ENCODE measurements at places on chromosomes 5 and 9. TPM values are rescaled to one million over a fixed set of nuclear protein-coding genes. Genes with fewer than 3 reads are reported as not detected.

MEIKIN gene
- total RNA-seq = not detected

SVEP1 gene
- 8.7 TPM for total RNA-seq

ENTREP1 gene
- 31.3 TPM for total RNA-seq

TCF7 gene
- total RNA-seq = 1.7 TPM

CDHR2 gene
- not detected for total RNA-seq

ERCC8 gene
- total RNA-seq = 6.4 TPM

ARHGEF39 gene
- total RNA-seq = 0.20 TPM

GPR150 gene
- total RNA-seq = not detected

CCDC192 gene
- 0.33 TPM for total RNA-seq

NR5A1 gene
- not detected for total RNA-seq

CCT5 gene
- 118 TPM for total RNA-seq

IL11RA gene
- 46.7 TPM for total RNA-seq

CCDC171 gene
- 1.9 TPM for total RNA-seq

IFNB1 gene
- total RNA-seq = not detected

CARTPT gene
- total RNA-seq = not detected

FYB1 gene
- 1.7 TPM for total RNA-seq

MYMK gene
- total RNA-seq = not detected

AGXT2 gene
- total RNA-seq = not detected

DCTN3 gene
- total RNA-seq = 128 TPM

CD72 gene
- 6.8 TPM for total RNA-seq

KCNIP1 gene
- not detected for total RNA-seq

HAVCR1 gene
- total RNA-seq = 0.15 TPM

BHMT2 gene
- 10.7 TPM for total RNA-seq

FSTL4 gene
- 0.39 TPM for total RNA-seq

CCDC180 gene
- 3.7 TPM for total RNA-seq

CEL gene
- total RNA-seq = 2.6 TPM

NUTM2F gene
- total RNA-seq = not detected

ELOVL7 gene
- 0.49 TPM for total RNA-seq

IL4 gene
- total RNA-seq = not detected
